ENCODE measurements at places on chromosomes 7 and 10. TPM values are rescaled to one million over a fixed set of nuclear protein-coding genes. Genes with fewer than 3 reads are reported as not detected.

GRCh38 chr7:95411036-95411435 lies 14.9 kb upstream of the PON3 start:
- no peak overlapping the region for H3K27ac ChIP-seq
- H3K4me1 ChIP-seq = peaks cover 12% of the 10 kb centered on the region
- no peak overlapping the region for H3K4me3 ChIP-seq

DNA sequence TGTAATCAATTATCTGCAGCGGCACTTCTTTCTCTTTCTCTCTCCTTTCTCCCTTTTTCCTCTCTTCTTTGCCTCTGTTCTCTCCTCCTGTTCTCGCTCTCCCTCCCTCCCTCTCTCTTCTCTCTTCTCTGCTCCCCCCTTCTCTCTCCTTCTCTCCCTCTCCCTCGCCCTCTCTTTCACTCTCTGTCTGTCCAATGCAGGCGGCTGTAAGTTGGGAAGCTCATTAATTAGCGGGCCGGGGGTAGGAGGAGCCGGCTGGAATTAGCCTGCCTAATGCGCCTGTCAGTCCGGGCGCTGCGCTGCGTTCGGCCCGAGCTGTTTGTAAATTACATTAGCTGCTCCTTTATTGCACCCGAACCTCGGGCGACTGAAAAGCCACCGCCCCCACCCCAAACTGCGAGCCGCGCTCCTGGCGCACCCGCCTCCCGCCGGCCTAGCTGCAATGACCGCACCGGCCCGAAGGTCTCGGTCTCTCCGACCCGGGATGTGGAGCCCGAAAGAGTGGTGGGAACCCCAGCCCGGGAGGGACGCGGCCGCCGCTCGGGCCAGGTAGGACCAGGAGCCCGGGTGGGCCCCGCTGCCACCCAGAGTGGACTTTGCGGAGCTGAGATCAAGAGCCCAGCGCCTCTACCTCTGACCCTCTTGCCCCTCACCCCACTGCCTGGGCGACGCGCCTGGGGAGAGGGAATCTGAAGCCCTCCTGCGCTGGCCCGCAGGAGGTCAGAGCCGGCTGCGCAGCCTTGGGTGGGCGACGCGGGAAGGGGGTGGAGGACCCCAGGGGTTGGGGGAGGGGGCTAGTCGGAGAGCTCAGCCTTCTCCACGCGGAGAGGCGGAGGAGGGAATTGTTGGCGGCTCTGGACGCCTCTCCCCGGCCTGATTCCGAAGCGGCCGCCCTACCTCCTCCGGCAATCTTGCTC lies at the start of gene LBX1:
Gene LBX1, minus strand, starts transcription at position 198 of the 917 bp plus-strand sequence. CDS start 648 bp downstream, outside the sequence.
- no peak within 1 kb of the TSS for H3K27ac ChIP-seq
- H3K27me3 ChIP-seq = peaks cover 100% of the 10 kb centered on the region
- no peaks in the 10 kb centered on the region for H3K36me3 ChIP-seq
- H3K4me1 ChIP-seq = peaks cover 35% of the 10 kb centered on the region
- peak; percentile 80 for DNase-seq

DNA sequence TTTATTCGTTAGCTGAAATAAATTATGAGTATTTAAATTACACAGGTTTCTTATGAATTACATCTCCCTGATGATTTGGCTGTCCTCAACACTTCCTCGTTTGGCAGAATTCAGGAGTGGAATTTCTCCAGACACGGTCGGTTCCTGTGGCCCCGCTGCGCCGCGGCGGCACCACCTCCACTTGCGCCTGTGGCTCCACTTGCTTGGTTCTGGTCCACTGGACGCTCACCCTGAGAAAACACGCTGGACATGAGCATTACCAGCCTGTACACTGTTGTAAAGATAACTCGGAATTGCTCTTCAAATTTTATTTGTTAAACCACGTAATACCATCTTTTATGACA lies 85.3 kb downstream of the ZNF33B start:
- no peaks in the 10 kb centered on the region for H3K36me3 ChIP-seq
- no peaks in the 10 kb centered on the region for H3K27me3 ChIP-seq
- no peak for DNase-seq
- no peaks in the 10 kb centered on the region for H3K4me1 ChIP-seq

DNA sequence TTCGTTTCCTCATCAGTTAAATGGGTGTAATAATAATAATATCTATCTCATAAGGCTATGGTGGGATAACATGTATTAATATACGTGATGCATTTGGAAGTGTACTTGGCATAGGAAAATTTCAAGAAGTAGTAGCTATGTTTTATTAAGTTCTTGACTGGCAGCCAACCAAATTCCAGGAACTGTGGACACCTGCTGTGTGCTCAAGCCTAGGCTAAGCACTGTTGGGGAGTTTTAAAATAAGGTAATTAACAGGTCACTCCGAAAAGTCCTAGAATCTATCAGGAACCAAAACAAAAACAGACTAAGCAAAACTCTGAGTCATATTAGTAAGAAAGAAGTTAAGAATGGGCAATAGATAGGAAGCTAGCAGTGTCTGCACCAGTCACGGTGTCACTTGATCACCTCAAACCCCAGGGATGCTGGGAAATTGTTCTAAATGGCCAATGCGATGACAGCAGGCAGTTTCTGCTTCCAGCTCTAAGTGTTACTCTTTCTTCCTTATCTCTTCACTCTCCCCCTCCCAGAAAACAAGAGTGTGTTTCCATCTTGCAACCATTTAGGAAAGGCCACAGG lies 92.0 kb upstream of the GDF10 start:
- H3K27me3 ChIP-seq = no peaks in the 10 kb centered on the region
- H3K4me3 ChIP-seq = no peak overlapping the region
- H3K4me1 ChIP-seq = no peaks in the 10 kb centered on the region

DNA sequence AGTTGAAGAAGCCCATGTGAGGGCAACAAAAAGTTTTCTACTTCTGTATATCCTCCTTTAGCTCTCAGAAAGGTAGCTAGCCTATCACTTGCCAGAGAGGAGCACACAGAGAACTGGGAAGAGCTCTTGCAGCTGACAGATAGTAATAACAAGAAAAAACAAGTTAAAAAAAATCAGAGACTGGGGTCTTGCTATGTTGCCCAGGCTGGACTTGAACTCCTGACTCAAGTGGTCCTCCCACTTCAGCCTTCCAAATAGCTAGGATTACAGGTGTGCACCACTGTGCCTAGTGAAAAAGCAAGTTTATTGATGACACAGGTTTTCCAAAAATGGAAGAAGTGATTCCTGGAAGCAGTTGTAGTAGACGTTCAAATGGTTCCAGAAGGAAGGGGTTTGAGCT lies 93.6 kb downstream of the CLEC2L start:
- DNase-seq = no peak
- H3K4me3 ChIP-seq = no peak overlapping the region
- H3K4me1 ChIP-seq = peaks cover 17% of the 10 kb centered on the region
- no peaks in the 10 kb centered on the region for H3K36me3 ChIP-seq

DNA sequence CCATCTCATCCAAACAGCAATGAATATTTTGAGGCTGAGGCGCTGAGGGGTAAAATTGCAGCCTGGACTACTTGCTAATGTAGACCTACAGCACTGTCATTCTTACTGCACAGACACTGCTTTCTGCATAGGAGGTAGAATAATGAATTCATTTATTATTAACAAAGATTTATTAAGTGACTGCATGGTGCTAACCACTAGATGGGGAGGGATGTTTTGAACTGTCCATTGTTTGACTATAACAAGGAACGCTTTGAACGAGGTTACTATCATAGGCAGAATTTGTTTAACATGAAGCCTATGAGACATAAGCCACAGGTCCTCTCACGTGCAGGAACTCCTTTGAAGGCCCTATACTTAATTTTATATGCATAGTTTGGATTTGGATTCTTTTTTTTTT lies 143.8 kb downstream of the CFTR start:
- H3K27me3 ChIP-seq = no peaks in the 10 kb centered on the region
- no peak overlapping the region for H3K4me3 ChIP-seq
- H3K36me3 ChIP-seq = no peaks in the 10 kb centered on the region
- DNase-seq = no peak
- H3K27ac ChIP-seq = no peak overlapping the region

DNA sequence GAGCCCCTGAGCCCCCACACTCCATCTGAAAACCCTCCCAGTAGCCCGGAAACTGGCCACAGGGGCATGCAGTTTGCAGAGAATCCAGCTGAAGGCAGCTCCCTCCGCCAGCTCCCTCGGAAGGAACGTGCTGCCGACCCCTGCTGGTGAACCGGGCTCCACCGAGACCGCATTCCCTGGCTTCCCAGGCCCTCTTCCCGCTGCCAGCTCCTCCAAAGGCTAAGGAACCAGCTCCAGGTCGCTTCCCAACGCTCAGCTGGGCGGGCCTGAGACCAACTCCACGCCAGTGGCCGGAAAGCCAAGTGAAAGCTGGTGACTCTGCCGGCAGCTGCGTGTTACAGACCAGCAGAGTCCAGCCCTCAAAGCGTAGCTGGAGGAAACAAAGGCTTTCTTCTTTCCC lies 35.8 kb downstream of the GPER1 start:
- peak overlapping the region; percentile 28 for H3K27ac ChIP-seq
- no peaks in the 10 kb centered on the region for H3K36me3 ChIP-seq
- peaks cover 20% of the 10 kb centered on the region for H3K4me1 ChIP-seq

DNA sequence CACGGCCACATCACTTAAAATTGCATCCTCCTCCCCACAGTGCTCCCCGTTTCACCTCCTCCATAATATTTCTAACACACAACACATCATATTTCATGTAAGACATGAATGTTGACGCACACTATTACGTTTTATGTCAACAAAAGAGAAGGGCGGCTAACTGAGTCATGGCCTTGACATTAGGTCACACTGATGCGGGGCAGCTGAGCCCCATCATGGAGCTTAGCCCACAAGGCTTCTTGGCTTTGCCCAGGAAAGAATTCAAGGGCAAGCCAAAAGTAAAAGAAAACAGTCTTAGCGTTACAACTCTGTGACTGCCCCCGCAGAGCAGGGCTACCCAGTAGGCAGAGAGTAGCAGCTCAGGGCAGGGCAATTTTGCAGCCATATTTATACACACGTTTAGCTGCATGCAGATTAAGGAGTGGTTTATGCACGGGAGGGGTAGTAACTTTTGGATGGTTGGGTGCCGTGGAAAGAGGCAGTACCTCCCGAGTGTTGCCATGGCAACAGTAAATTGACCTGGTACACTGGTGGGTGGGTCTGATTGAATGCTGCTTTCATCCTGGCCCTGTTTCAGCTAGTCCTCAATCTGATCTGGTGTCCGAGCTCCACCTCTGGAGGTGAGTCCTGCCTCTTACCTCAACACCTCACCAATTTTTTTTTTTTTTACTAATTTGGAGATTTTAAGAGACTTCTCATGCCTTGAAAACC lies 156.2 kb upstream of the FRMD4A start:
- no peaks in the 10 kb centered on the region for H3K4me1 ChIP-seq
- H3K4me3 ChIP-seq = no peak overlapping the region
- no peaks in the 10 kb centered on the region for H3K27me3 ChIP-seq
- H3K27ac ChIP-seq = no peak overlapping the region
- no peaks in the 10 kb centered on the region for H3K36me3 ChIP-seq
- peak; percentile 46 for DNase-seq

- no peak overlapping the region for H3K4me3 ChIP-seq
- H3K27ac ChIP-seq = no peak overlapping the region
- DNase-seq = no peak
- H3K36me3 ChIP-seq = no peaks in the 10 kb centered on the region
- no peaks in the 10 kb centered on the region for H3K4me1 ChIP-seq
Observed at GRCh38 chr7:66423729-66424128, 205.0 kb upstream of the KCTD7 start.

DNA sequence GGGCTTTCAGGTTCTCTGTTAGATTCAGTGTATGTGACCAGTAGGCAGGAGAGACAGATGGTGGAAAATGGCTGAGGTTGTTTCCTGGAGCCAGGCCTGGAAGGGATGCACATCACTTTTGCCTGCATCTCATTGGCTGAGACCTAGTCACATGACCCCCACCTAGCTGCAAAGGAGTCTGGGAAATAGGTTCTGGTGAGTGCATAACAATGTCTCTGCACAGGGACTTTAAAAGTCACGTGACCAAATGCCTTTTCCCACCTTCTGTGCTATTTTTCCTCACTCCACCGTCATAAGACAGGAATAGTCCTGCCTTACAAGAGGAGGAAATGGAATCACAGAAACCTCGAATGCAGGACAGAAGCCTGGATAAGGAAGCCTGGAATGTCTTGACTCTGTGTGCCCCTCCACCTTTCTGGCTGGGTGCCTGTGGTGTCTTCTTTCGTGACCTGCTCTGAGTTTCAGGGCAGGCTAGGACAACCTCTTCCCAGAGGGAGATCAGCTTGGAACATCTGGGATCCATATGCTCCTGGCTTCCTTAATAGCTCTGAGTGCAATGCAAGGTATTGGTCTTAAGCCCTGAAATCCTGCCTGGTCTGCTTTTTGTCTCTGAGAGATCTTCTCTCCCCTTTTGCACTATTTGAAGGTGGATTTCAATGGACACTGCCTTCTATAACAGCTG lies 139.9 kb upstream of the ZNF438 start:
- no peaks in the 10 kb centered on the region for H3K36me3 ChIP-seq
- DNase-seq = no peak
- H3K4me3 ChIP-seq = no peak overlapping the region
- H3K27ac ChIP-seq = no peak overlapping the region
- H3K4me1 ChIP-seq = no peaks in the 10 kb centered on the region

- H3K27me3 ChIP-seq = no peaks in the 10 kb centered on the region
- no peaks in the 10 kb centered on the region for H3K36me3 ChIP-seq
- no peak overlapping the region for H3K27ac ChIP-seq
- no peak overlapping the region for H3K4me3 ChIP-seq
- DNase-seq = no peak
- peaks cover 8% of the 10 kb centered on the region for H3K4me1 ChIP-seq
Observed at GRCh38 chr10:14659626-14660196, 115.0 kb downstream of the FAM107B start.

GRCh38 chr10:76509446-76509845 lies 1078.0 kb downstream of the LRMDA start:
- no peak overlapping the region for H3K4me3 ChIP-seq
- no peak overlapping the region for H3K27ac ChIP-seq
- H3K4me1 ChIP-seq = no peaks in the 10 kb centered on the region
- no peaks in the 10 kb centered on the region for H3K27me3 ChIP-seq
- peak; percentile 5 for DNase-seq
- no peaks in the 10 kb centered on the region for H3K36me3 ChIP-seq

GRCh38 chr7:106346167-106346677 lies 61.4 kb upstream of the NAMPT start:
- H3K4me1 ChIP-seq = no peaks in the 10 kb centered on the region
- no peak for DNase-seq
- H3K27ac ChIP-seq = no peak overlapping the region
- H3K36me3 ChIP-seq = no peaks in the 10 kb centered on the region
- no peaks in the 10 kb centered on the region for H3K27me3 ChIP-seq

- H3K4me3 ChIP-seq = no peak overlapping the region
- H3K27ac ChIP-seq = no peak overlapping the region
- no peaks in the 10 kb centered on the region for H3K27me3 ChIP-seq
- no peaks in the 10 kb centered on the region for H3K4me1 ChIP-seq
Observed at GRCh38 chr7:120819861-120820260, 38.1 kb downstream of the TSPAN12 start.

Gene IDI2
- not detected for total RNA-seq

Gene ACBD7
- 68.7 TPM for total RNA-seq

Gene AKR1B15
- not detected for total RNA-seq
